ENCODE measurements at places on chromosomes 2 and 18. TPM values are rescaled to one million over a fixed set of nuclear protein-coding genes. Genes with fewer than 3 reads are reported as not detected.

- DNase-seq = no peak
Measured at GRCh38 chr2:203070701-203071100, 56.0 kb downstream of the NBEAL1 start.

- no peak for DNase-seq
Measured at GRCh38 chr2:126707191-126707590, 51.2 kb downstream of the GYPC start.

The FBXO48 gene
- polyA plus RNA-seq = 1.1 TPM

- DNase-seq = no peak
Measured at GRCh38 chr2:126792186-126792585, 106.5 kb upstream of the TEX51 start.

The WNT10A gene
- polyA plus RNA-seq = not detected

- DNase-seq = no peak
Measured at GRCh38 chr18:48543228-48543627, 4.4 kb downstream of the CTIF start.

The UGT1A3 gene
- polyA plus RNA-seq = not detected

The EN1 gene
- polyA plus RNA-seq = not detected

The ATP8B1 gene
- 33.1 TPM for polyA plus RNA-seq

DNA sequence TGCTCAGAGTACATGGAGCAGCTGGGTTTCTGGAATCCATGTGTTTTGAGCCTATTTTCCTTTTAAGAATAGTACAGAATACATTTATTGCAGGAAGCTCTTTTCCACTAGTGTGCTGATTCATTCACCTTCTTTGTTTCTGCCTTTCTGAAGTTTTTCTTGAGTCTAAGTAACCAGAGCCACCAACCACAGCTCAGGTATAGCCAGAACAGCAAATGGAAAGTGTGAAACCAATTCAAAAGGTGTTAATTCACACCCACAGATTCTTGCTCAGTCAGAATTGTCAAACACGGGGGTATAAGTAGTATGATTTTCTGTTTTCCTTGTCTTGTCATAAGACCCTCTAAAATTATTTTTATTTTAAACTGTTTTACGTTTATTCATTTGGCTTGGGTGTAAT is 75.9 kb upstream of the DYNAP start:
- DNase-seq = no peak

GRCh38 chr2:44195714-44196113 is 27.0 kb downstream of the PPM1B start:
- no peak for DNase-seq

GRCh38 chr2:8022908-8023640 is 658.8 kb upstream of the ID2 start:
- no peak for DNase-seq

The COL4A3 gene
- 22.7 TPM for polyA plus RNA-seq

GRCh38 chr2:190713471-190713870 is 64.6 kb downstream of the NAB1 start:
- DNase-seq = no peak

- peak; percentile 86 for DNase-seq
Measured at GRCh38 chr2:33475224-33476130, 972 bp upstream of the RASGRP3 start.

DNA sequence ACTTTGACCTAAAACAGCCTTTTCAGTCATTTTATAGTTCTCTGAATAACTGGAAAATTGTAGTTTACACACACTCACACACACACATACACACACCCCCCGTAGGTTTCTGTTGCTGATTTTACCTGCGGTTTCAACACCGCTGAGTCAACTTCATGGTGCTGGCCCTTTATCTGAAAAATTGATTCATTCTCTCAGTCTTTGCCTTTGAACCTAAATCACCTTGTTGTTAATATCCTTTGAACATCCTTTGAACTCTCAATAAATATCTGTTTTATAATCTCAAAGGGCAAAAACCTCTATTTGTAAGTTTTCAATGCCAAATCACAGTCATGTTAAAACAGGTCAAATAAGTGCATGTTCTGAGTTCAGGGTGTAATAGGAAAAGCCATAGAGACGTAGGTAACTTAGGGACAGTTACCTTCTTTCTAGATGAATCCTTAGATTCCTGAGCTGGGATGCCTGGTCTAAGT is 109.0 kb upstream of the BZW1 start:
- DNase-seq = no peak

- no peak for DNase-seq
Measured at GRCh38 chr18:54209471-54210180, 14.8 kb downstream of the MBD2 start.

GRCh38 chr18:55261253-55261652 is 302.0 kb upstream of the CCDC68 start:
- no peak for DNase-seq

GRCh38 chr2:239307221-239307569 is 93.6 kb downstream of the HDAC4 start:
- no peak for DNase-seq

The REG3A gene
- 67.5 TPM for polyA plus RNA-seq

DNA sequence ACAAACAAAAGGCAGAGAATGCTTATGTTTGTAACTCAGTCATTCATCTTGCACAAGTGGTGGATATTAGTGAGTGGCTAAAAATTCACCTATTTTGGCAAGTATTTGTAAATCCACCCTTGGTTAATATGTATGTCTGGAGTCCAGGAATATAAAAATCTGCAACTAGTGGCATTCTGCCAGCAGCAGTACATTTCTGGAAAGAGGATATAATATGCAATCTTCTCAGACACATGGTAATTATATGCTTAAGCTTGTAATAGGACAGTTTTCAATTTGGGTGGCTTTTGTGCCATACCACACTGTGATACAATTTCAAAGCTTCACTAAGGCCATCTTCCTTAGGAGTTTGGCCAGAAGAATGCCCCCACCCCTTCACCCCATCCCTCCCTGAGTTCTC is 693.3 kb downstream of the MBD2 start:
- DNase-seq = no peak

Measured in aorta (tissue), 5 donors.